ENCODE measurements at places on chromosomes 5 and 9.

DNA sequence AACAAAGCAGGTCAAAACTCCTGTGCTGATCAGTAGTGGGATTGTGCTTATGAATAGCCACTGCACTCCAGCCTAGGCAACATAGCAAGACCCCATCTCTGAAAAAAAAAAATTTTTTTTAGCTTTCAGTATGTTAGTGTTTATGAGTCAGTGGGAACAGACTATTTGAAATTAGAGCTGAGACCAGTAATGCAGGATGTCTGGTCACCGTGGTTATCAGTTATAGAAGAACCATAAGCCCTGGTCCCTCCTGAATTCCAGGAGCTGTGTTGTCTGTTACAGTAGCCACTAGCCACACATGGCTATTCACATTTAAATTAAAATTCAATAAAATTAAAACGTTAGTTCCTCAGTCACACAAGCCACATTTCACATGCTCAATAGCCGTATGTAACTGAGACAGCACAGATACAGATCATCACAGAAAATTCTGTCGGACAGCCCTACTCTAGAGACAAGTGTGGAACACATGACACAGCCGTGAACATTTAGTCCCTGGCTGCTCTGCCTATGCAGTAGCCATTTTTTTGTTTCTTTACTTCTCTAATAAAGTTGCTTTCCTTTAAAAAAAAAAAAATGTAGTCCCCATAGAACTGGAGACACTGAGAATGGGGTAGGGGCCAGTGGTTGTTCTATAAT lies 96.1 kb upstream of the SAP30L start:
- DNase-seq, result no peak

DNA sequence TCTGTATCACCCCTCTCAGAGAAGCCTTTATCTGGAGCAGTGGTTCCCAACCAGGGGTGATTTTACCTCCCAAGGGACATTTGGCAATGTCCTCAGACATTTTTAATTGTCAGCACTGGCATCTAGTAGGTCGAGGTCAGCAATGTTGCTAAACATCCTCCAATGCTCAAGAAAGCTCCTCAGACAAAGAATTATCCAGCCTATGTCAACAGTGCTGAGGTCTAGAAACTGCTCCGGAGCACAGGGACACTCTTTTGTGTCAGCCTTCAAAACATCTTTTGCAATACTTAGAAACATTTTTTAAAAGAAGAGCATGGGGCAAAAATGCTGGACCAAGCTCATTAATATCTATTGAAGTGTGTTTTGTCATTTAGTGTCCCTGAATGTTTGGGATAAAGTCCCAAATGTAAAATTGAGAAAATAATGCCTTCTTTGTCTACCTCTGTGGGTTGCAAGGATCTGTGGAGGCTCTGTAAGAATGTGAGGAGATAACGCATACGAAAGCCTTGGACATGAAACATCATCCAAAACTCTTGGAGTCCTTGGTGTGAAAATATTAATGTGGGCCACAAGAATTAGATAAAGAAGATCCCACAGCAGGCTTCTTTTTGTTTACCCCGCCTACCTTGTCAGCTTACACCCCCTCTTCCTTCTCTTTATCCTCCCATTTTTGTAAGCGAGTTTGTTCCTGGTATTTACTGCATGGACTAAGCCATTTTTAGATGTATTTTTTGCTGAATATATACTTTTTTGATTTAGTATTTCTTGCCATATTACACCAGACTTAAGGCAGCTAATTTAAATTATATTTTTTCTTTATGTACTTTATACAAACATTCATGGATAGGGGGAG lies 193.5 kb downstream of the CD180 start:
- no peak for DNase-seq

- DNase-seq, result no peak
Observed at GRCh38 chr5:34624691-34625090, 31.4 kb upstream of the RAI14 start.

GRCh38 chr5:87069974-87070608 lies 197.6 kb upstream of the RASA1 start:
- peak; percentile 17 for DNase-seq

GRCh38 chr5:139867109-139867508 lies 71.5 kb downstream of the PSD2 start:
- DNase-seq, result no peak

All from MV-4-11 (cell line).